NCI-H446 (cell line): ENCODE measurements at places on chromosomes 2 and 18.
A peak's percentile ranks its signal among the peaks of the same experiment; 100 is the strongest.

DNA sequence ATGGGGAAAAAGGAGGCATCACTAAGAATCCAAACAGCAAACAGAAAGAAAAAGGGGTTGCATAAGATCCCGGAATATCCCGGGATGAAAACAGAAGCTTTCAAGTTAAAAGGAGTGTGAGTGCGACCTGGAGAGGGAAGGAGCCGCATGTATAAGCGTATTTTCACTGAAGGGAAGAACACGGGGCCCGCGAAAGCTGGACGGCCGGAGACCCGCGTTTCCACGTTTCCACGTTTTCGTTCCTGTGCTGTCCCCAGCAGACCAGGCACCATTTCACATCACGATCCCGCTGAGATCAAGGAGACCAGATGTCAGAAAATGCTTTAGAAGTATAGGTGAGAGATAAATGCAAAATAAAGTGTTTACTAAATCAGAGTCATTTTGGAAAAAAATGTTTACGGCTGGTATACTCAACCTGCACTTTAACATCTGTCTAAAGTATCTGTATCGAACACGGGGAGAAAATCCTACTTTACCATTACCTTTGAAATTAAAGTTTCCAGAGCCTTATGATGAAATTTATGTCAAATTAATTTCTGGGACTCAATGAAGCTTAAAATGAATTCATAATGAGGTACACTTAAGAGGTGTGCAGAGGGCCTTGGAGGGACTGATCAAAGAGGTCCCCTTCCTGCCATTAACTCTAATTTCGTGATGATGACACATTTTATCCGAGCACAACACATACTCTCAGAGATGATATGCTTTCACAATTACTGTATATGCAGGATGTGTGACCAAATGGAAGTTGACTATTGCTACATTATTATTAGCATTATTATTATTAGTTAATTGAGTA, 71.0 kb upstream of the SALL3 start:
- DNase-seq: no peak

DNA sequence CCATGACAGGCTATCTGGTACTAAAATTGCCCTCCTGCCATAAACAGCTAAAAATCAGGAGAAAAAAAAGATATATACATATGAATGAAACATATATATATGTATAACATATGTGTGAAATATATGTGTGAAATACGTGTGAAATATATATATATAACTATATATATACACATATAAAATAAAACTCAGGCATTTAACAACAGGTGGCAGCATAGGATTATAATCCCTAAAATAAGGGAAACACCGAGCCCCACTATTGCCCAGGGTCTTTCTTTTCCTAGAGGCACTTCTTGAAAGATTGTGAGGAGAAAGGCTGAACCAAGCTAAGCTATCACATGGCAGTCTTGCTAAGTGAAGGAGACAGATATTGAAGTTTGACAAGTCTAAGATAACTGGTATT, 65.9 kb upstream of the CYTIP start:
- no peak for DNase-seq

DNA sequence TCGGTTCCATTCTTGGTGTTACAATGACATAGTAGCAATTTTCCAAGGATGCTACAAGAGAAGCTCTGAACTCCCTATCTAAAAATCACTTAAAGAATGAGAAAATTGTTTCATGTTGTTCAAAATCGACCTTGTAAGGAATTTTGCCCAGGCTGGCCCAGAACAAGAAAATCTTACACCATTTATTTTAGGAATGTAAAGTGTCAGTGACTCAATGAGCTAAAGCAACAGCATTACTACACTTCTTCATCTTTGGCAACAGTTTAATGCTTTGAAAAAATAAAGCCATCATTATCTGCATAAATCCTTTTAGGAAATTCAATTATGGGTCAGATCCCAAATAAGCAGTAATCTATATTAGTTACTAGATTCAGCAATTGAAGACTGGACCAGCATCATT, 38.6 kb downstream of the SLC25A12 start:
- no peak for DNase-seq

- DNase-seq: no peak
Observed at GRCh38 chr2:127607399-127607908, 38.5 kb upstream of the GPR17 start.

DNA sequence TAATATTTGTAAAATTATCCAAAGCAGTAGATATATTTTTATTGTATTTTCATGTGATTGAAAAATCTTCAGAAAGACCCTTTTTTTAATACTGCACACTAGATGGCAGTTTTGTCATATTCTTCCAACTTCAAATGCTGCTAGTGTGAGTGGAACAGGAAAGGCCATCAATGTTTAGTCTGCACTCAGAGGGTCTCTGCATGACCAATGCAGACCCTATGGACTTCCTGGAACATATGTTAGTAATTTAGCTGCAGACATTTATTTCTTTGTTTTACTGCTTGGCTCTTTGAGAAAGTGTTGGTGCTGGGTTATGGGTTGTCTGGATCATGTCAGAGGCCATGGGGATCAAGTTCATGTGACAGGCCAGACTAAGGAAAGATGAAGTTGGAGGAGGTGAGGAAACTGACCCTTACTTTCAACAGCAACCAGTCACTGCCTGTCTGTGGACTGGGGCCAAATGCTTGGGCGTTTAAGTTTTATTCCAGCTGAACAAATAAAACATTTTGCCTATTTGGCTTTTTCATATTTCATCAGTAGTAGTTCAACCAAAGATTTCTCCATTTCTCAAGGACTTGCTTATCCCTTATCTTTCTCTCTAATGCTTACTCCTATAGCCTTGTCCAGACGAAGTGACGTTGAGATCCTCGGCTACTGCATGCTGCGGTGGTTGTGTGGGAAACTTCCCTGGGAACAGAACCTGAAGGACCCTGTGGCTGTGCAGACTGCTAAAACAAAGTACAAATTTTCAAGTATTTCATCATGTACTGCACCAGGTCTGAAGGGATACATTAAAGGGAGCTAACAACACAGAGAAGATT, 84.8 kb downstream of the VRK2 start:
- DNase-seq: peak; percentile 31

DNA sequence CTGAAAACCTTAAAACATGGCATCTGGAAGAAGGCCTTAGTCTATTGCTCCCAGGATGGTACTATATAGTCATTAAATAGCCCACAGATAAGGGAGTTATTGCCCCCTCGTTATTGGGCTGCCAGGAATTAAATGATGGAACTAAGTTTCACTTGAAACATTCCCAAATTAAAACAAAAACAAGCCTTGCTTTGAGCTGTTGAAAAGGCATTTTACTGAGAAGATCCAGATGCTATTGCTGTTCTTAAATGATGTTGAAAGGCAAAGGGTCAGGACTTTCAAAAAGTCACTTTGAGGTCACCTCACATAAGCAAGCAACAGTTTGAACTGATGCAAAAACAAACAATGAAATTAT, 2.0 kb upstream of the AMMECR1L start:
- DNase-seq: no peak

DNA sequence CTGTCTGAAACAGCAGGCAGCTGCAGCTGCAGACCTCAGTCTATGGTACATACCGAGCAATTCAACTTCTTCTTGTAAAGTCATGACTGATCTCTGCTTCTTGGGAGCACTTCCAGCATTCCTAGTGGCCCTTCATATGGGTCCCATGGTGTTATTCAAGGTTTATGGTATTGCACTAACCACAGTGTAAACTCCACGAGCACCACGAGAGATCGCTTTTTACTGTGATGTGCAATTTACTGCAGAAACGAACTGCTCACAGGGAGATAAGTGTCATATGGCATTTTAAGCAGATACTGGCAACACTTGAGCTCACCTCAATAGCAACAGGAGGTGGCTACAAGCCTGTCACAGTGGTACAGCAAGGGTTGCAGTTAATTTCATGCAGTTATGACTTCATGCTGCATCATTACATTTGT, 38.6 kb upstream of the SH3BP4 start:
- no peak for DNase-seq

GRCh38 chr2:215002500-215002899, 135.9 kb downstream of the ABCA12 start:
- DNase-seq: no peak

- no peak for DNase-seq
Observed at GRCh38 chr2:99675130-99675661, 185.4 kb upstream of the REV1 start.

DNA sequence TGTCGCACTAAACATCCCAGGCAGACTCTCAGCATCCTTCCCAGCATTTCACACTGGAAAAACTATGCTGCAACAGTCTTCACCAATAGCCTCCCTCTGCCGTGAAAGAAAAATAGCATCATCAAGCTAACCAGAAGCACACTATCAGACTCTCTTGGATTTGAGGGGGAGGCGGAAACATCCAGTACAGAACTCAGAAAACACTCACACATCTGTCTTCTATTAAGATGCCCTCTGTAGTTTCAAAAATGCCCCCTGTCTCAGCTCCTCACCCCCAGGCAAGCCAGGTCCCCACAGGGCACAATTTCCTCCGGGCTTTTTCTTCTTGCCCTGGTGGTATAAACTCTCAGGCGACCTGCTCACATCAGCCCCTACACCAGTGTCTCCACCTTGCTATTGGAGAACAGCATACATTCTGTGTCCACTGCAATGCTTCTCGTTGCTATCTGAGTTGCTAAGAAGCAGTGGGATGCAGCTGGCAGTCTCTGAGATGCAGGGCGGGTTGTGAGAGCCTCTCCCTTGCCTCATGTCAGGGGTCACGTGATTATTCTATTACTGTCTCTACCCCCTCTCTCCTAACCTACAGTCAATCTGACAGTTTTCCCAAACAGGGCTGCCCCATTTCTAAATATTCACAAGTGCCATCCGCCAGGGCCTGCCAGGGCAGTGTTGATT, 189.9 kb downstream of the INO80D start:
- no peak for DNase-seq

- no peak for DNase-seq
Observed at GRCh38 chr2:27080140-27080469, 1.7 kb downstream of the EMILIN1 start.

DNA sequence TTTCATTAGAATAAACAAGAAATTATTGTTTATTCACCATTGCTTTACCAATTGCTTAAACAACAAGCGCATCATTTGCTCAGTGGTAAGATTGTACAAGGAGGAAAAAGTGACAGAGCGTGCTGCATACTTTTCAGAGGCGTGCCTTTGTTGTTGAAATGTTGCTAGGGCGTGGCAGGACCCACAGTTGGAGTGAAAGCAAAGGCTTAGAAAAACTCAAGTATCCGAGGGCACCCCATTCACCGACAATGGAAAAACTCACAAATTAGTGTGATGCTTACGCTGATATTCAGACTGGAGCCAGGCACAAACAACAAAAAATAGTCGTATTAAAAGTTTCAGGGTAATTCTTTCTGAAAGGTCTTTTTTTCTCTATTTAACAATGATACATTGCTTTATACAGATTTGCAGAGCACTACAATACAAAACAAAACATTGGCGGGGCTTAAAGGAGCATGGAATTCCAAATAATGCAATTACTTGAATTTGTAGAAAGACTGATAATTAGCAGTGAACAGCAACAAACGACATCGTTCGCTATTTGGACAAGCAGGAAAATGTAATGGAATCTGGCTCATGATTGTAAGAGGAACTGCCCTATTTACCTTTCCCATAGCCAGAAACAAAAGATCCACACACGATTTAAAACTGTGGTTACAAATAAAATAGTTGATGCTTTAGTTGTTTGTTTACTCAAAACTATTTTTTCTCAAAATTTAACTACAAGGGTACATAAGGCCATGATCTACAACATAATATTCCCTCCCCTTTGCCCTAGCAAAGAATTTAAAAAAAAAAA, 37.8 kb upstream of the RTTN start:
- no peak for DNase-seq

- no peak for DNase-seq
Observed at GRCh38 chr2:155157711-155158110, 459.2 kb downstream of the KCNJ3 start.

DNA sequence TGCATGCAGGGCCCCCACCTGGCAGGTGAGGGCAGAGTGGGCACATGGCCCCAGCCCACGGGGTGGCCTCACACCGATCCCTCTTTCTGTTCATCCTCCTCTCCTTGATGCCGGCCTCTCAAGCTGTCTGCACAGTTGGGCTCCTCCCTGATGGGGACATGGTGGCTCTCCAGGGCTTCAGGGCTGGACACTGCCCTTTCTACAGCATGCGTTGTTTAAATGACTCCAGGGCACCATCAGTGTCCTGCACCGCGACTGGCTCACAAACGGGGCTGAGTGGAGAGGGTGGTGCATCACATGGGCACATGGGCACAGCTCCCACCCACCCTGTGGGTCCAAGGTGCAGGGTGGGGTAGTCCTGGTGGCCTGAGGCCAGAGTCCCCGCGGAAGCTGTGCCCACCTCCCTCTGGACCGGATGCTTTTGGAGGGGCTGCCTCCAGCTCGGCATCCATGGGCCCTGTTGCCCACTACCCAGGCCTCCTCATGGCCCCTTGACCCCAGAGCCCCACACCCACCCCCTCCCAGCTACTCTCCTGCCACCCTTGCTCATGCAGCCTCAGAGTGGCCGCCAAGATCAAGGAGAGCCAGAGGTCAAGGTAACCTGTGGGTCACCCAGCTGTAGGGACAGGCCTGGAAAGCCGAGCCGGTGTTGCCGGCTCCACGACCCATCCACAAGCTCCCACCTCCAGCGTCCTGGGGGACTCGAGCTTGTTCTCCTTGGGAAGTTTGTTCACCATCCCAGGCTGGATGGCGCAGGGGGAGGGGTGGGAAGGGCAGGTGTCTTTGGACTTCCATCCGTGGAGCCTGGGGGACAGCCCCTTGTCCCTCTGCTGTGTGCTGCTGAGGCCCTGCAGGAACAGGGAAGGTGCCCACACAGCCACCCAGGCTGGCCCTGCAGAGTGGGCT, 12.3 kb upstream of the SNED1 start:
- no peak for DNase-seq

- DNase-seq: no peak
Observed at GRCh38 chr2:185891403-185891802, 152.8 kb downstream of the FSIP2 start.

DNA sequence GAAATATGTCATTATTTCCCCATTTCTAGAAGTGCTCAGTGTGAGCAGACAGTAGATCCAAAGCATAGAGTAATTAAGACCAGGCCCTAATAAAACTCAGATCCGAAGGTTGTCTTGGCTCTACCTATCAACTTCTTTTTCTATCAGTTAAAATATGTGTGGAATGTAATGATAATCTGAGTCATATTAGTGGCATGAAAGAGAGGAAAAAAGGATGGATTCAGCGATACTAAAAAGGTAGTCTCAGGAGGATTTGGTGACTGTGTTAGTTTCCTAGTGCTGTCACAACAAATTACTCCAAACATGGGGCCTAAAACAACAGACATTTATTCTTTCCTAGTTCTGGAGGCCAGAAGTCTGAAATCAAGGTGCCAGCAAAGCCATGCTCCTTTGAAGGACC, 103.7 kb upstream of the NABP1 start:
- no peak for DNase-seq

GRCh38 chr2:202764991-202765390, 106.6 kb downstream of the ICA1L start:
- DNase-seq: no peak

DNA sequence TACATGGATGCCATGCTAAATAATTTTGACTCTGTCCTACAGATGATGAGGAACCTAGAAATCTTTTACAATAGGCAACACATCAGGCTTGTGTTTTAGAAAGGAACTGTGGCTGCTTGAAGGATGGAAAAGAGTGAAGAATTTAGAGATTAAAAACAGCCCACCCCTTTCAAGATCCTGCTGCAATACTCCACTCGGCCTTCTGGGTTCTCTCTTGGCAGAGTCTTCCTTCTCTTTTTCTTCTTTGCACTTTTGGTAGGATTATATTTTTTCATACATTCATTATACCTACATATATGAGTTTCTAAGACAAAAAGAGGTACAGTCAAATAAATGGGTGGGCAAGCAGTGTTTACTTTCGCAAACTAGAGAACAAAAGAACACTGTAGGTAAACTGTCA, 474.3 kb downstream of the ERBB4 start:
- DNase-seq: no peak

GRCh38 chr18:3525870-3526420, 76.0 kb downstream of the TGIF1 start:
- no peak for DNase-seq

- peak; percentile 80 for DNase-seq
Observed at GRCh38 chr2:85750587-85751575, 2.9 kb upstream of the ATOH8 start.
